Activated CD8-positive, alpha-beta memory T cell treated with anti-CD3 and anti-CD28 coated beads, Interleukin-2, amount 10 ng/mL, durations not matched to agents 7 days and 5 days (primary cell): ENCODE measurements at places on chromosomes 4 and X. TPM values are rescaled to one million over a fixed set of nuclear protein-coding genes. Genes with fewer than 3 reads are reported as not detected.

Gene NDST3
- not detected for total RNA-seq

Gene PRPS2
- total RNA-seq = 77.8 TPM

Gene TEX11
- total RNA-seq = 0.16 TPM

Gene CYBB
- total RNA-seq = not detected

Gene PNMA6A
- total RNA-seq = 0.45 TPM

Gene ASMT
- 5.0 TPM for total RNA-seq

Gene RTL5
- 0.20 TPM for total RNA-seq

Gene PROM1
- not detected for total RNA-seq

Gene ZIC3
- not detected for total RNA-seq
